Left forelimb (tissue), 1 donor: ENCODE measurements at places on chromosomes 7 and 10.

- no peak for DNase-seq
Measured at GRCh38 chr7:82700741-82701140, 257.2 kb upstream of the CACNA2D1 start.

- no peak for DNase-seq
Measured at GRCh38 chr10:71984126-71984808, 20.1 kb downstream of the CHST3 start.

DNA sequence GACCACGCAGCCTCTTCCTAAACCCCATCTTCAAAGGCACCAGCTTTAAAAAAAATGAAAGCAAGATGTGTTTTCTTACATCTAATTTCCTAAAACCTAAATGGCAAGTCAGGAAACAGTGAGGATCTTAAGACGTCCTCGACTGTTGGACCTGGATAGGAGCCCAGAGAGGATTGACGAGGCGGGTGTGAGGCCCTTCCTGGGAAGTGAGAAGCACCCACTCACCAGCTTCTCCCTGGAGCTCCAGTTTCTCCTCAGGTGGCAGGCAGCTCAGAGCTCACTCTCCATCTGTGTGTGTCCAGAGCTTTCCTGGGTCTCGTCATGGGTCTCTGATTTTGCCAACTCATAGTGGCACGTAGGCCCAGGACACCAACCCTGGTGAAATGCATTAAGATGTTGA is 614.0 kb upstream of the AUTS2 start:
- no peak for DNase-seq

DNA sequence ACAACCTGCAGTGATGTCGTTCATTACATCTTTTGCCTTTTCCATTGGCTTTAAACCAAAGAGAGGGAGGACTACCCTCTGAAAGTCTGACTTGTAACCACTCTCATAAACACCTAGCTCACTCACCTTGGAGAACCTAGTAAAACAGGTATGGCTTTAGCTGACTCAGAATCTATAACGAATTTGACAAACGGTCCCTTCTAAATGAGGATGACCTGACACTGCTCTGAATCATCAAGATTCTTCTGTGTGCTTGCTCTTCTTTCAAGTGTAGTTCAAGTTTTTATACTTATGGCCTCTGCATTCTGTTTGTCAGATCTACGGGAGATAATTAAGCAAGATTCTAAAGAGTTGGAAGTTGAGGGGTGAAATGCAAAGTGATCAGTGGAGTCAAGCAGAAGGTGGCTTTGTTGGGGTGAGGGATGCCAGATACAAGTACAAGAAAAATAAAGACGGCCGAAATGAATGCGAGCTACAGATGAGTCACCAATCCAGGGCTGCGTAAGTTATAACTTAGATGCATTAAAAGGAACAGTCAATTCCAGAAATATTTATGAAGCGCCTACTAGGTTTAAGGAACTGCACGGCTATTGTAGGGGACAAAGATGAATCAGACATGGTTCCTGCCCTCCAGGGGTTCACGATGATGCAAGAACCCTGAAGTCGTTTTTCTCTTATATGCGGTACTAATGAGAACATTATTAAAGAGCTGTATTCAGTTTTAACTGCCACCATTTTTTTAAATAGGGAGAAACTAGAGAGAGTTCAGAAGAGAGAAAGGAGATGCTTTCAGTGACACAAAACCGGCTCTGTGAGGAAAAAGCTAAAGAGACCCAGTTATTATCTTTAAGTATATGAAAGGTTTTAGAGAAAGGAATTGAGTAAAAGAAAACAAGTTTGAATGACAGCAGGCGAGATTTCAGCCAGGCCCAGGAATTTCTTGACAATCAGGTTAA is 6.5 kb downstream of the HIPK2 start:
- no peak for DNase-seq

GRCh38 chr7:117230276-117231046 is 92.4 kb downstream of the WNT2 start:
- no peak for DNase-seq

DNA sequence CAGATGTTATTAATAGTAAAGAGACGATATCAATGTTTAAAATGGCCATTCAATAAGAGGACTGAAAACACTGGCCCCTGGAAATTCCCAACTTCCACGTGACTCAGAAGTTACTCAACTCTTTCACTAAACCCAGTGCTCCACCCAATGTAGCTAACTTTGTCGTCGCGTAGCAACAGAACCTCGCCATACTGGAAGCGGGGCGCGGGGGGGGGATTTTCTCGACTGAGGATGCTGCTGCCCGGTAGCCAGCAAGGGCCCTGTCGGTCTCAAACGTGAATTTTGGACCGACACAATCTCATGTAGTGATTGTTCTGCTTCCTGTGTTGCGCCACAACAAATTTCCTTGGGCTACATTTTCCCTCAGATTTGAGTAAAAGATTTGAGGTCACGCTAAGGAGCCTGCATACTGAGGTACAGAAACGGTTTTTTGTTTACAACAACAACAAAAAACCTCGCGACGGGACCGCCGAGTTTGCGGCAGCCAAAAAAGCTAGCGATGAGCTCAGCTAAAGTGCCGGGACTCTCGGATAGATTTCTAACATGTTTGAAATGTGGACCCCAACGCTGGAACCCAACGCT is 977 bp upstream of the SFR1 start:
- DNase-seq = peak; percentile 91

DNA sequence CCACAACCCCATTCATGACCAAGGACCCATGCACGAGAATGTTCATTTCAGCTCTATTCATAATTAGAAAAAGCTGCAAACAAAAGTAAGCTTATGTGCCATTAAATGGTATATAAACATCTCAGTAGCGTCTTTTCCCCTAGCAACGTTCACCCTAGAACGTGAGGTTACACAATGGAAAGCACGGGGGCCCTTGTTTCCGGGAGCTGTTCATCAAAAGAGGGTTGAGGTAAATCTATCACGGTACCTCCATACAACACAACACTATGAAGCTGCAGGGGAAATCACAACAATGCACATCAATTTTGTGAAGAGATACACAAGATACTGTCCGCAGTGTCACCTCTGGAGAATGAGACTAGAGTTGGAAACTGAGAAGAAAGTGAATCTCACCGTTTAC is 80.9 kb upstream of the DDC start:
- DNase-seq = no peak

- DNase-seq = no peak
Measured at GRCh38 chr7:42170724-42171123, 66.3 kb downstream of the GLI3 start.

- DNase-seq = no peak
Measured at GRCh38 chr7:104767826-104768536, 246.0 kb upstream of the KMT2E start.

- DNase-seq = no peak
Measured at GRCh38 chr10:72421885-72422540, 67.3 kb upstream of the DNAJB12 start.

GRCh38 chr7:115662676-115663075 is 367.9 kb downstream of the TFEC start:
- DNase-seq = no peak

DNA sequence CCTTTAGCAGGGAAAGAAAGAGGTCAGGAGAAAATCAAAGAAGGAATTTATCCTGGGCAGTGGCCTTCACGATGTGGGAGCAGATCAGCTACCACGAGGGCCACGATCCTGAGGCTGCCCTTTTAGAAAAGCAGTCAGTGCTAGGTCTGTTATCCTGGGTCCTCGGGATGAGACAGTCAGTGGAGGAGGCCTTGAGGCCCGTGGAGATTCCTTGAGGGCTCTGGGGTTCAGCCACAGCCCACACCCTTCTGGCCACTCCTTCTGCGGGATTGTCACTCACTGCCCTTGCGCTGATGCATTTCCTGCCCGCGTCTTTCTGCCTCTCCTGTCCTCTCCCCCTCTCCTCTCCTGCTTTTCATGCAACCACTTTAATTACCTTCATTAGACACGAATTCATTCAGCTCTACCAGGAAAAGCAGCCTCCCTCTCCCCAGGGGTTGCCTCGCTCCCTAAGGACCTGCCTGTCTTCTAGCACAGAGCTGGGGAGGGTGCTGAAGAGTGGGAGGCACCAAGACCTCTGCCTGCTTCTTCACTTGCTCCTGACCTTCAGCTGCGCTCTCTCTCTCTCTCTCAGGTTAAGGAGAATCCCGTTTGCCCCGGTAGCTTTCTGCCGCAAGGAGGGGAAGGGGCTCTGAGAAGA is 42.6 kb upstream of the LRRC4 start:
- DNase-seq = no peak

DNA sequence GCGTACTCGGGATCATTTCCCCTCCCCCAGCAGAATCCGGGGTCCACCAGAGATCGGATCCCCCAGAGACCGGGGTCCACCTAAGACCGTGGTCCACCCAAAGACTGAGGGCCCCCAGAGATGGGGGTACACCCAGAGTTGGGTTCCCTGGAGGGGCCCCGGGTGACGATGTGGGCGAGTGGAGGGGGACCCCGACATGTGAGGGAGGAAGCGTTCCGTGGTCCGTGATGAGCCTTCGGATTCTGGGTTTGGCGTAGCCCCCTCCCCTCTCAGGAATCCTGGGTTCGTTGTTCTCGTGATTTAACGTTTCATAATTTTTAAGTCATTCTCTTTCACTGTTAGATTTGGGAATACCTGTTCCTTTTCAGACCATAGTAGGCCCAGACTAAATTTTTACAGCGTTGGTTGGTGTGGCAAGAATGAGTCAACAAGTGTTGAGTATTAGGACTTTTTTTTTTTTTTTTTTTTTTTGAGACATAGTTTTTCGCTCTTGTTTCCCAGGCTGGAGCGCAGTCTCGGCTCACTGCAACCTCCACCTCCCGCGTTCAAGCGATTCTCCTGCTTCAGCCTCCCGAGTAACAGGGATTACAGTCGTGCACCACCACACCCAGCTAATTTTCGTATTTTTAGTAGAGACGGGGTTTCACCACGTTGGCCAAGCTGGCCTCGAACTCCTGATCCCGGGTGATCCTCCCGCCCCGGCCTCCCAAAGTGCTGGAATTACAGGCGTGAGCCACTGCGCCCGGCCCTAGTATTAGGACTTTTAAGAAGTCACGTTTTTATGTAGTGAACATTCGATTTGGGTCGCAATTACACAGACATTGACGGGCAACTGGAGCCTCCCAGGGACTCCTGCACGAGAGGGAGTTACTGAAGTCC is 672 bp downstream of the GTPBP4 start:
- DNase-seq = no peak

DNA sequence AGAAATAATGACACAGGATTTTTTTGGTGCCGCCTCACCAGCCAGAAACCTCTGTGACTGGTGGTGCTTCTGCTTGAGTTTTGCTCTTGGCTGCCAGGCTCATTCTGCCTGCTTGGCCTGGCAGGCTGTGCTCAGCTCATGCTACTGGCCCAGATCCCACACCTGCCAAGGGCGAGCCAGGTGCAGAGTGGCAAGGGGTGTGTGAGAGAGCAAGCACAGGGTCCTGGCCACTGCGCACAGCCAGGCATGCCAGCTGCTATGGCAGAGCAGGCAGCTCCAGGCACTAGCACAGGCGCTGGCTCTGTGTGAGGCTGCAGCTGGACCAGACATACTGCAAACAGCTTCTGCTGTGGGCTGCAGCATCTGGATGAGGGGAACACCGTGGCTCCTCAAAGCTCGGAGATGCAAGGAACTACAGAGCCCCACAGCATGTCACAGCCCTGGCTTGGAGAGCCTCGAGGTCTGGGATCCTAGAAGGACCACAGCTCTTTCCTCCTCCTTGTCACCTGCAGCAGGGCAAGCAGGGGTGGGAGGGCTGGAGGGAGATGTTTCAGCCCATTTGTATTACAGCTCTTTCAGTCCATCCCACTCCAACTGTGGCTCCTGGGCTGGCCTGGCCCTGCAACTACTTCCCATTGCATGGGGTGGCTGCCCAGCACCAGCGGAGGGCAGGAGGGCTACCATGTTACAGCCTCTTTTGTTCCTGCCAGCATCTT is 313.4 kb upstream of the SEMA3C start:
- DNase-seq = peak; percentile 70
